Mucosa of gallbladder (tissue), 1 donor: ENCODE measurements at places on chromosomes 2 and 18.

DNA sequence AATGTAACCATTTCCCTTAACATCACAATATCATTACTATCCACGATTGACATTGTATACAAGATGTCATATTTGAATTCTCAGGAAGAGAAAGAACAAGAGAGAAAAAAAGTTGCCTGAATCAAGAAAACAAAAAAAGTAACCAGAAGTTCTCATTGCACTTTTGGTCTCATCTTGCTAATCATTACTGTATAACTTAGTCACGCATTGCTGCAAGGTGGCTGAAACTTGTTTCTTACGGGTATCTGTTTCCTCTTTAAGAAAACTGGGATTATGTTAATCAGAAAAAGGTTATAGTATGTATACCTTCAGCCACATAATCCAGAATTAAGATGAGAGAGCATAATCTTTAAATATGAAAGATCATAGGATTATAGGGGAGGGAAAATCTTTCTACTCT lies 639.7 kb upstream of the SYT4 start:
- no peak for DNase-seq

DNA sequence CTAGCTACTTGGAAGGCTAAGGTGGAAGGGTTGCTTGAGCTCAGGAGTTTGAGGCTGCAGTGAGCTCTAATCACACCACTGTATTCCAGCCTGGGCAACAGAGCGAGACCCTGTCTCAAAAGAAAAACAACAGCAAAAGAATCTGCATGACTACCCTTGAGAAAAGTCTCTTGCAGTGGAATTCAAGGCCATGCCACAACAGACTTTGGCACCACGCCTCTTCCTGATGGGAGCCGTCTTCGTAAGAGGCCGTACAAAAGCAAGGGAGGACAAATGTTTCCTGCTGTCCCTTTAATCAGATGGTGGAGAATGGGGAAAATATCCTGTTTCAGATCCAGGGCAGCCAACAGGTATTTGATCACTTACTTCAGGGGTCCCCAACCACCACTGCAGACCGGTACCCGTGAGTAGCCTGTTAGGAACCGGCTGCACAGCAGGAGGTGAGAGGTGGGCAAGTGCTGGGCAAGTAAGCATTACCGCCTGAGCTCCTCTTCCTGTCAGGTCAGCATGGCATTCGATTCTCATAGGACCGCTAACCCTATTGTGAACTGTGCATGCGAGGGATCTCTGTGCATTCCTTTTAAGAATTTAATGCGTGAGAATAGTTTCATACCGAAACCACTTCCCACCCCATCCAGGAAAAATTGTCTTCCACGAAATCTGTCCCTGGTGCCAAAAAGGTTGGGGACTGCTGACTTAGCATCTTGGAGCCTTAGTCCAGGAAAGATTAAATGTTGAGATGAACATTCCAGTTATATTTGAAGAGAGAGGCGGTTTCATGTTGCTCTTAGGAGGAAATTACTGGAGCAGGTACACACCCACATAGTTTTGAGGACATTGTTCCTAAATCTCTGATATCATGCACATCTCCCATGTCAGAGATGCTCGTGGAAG lies 94.4 kb upstream of the XPO1 start:
- peak; percentile 18 for DNase-seq

GRCh38 chr18:7807936-7808453 lies 240.9 kb downstream of the PTPRM start:
- no peak for DNase-seq

- DNase-seq = no peak
Observed at GRCh38 chr2:144936442-144936841, 416.5 kb upstream of the ZEB2 start.

DNA sequence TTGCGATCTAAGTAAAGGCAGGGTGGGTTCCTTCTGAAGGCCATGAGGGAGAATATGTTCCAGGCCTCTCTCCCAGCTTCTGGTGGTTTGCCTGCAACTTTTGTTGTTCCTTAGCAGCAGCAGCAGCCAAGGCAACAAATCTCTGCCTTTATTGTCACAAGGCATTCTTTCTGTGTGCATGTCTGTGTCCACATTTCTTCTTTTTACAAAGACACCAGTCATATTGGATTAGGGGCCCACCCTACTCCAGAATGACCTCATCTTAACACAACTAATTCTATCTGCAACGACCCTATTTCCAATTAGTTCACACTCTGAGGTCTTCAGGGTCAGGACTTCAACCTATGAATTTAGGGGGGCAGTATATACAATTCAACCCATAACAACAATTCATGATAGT lies 587.5 kb downstream of the XIRP2 start:
- no peak for DNase-seq

DNA sequence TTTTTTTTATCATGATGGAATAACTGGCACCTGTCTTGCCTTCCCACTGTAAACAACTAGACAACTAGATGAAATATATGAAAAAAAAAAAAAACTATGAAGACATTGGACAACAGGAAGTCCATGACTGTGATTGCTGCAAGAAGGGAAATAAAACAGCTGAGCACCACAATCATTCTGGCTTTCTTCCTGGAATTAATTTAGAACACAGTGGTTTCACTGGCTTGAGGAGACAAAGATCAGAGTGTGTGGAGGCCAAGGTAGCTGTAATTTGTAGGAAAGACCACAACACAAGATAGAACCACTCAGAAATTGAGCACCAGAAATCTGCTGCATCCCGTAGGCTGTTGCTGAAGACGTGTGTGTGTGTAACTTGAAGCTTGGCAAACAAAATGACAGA lies 121.1 kb upstream of the PID1 start:
- no peak for DNase-seq

- peak; percentile 59 for DNase-seq
Observed at GRCh38 chr2:231297108-231297908, 98.2 kb upstream of the B3GNT7 start.

DNA sequence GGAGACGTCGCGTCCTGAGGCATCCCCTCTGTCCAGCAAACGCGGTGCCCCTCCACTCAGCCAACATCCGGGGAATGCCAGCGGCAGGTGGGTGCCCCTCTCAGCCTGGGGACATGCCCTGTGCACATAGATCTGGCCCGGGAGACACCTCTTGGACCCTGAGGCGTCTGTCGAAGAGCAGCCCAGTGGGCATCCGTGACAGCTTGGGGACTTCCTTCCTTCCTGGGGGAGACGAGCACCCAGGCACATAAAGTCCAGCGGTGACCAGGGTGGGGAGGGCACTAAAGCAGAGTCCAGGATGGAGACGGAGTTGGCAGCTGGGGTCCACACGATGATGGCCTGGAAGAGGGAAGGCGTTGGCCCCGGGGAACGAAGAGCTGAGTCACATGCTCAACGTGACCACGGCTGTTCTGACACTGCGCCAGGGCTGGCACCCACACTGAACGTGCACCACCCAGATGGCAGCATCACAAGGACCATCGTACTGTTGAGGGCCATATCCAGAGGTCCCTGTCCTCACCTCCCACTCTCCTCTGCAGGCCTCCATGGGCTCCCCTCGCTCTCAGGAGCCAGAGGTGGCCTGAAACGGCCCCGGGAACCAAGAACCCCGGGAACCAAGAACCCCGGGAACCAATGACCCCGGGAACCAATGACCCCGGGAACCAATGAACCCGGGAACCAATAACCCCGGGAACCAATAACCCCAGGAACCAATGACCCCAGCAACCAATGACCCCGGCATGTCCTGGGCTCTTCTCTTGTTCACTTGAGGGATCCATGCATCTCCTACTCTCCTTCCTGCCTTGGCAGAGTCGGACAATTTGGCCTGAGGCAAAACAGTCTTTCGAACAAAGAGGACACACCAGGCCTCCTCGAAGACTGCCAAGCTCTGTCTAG lies 22.6 kb downstream of the HDAC4 start:
- no peak for DNase-seq

GRCh38 chr2:85287721-85288120 lies 40.1 kb downstream of the TGOLN2 start:
- no peak for DNase-seq

DNA sequence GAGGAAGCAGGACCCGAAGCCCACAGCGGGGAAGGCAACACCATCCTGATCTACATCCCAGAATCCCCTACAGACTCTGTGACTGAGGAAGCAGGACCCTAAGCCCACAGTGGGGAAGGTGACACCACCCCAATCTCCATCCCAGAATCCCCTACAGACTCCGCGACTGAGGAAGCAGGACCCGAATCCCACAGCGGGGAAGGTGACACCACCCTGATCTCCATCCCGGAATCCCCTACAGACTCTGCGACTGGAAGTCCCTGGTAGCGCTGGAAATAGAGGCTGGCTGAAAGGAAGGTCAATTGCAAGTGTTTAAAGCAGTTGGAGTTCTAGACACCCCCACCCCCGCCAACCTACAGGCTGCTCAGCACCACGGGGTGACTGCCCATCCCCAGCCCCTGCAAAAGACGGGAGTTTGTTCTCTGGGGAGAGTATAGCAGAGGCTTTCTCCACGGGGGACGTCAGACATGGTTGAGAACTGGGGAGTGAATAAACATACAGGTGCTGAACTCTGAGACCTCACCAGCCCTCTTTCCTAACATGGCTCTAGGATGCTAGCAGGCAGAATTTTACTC lies 21.0 kb downstream of the CIB4 start:
- DNase-seq = no peak

DNA sequence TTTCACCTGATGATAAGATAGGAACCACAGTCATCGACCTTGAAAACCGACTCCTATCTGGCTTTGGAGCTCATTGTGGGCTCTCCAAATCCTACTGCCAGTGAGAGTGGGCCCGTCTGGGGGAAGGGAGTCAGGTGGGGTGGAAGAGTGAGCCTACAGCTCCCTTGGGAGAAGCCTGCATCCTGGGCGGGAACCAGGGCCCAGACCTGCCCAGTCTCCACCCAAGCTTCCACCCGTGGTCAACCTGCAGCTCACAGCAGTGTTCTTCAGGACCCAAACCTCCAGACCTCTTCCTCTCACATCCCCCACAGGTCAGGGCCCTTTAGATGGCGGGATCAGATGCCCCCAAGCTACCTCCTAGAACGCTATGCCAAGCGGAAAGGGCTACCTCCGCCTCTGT lies 40.2 kb downstream of the LMAN2L start:
- DNase-seq = no peak

DNA sequence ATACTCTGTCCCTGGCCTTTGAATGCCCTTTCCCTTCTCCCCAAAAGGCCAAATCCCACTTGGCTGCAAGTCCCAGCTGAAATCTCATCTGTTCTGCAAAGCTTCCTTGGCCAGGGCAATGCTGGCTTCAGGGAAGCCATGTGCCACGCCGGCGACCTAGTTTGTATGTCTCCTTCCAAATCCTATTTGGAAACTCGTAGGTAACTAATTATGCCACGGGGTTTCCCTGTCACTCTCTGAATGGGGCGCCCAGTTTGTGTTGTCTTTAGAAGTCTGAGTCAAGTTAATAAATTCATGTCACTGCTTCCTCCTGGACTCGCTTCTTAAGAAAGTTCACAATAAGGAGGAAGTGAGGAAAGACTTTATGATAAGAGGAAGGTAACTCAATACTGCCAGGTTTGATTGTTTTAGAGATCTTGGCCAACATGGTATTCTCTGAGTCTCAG lies 19.1 kb downstream of the FHL2 start:
- DNase-seq = no peak

GRCh38 chr2:63124218-63124617 lies 73.6 kb downstream of the OTX1 start:
- DNase-seq = no peak

GRCh38 chr18:70384181-70384790 lies 95.4 kb downstream of the SOCS6 start:
- DNase-seq = peak; percentile 39

GRCh38 chr2:238580486-238580885 lies 153.8 kb downstream of the ASB1 start:
- DNase-seq = no peak

- DNase-seq = no peak
Observed at GRCh38 chr2:20125616-20126015, 74.2 kb upstream of the LAPTM4A start.

GRCh38 chr2:178088774-178089270 lies 16.2 kb upstream of the PDE11A start:
- DNase-seq = no peak

- DNase-seq = no peak
Observed at GRCh38 chr2:173942861-173943523, 22.2 kb downstream of the SP3 start.

DNA sequence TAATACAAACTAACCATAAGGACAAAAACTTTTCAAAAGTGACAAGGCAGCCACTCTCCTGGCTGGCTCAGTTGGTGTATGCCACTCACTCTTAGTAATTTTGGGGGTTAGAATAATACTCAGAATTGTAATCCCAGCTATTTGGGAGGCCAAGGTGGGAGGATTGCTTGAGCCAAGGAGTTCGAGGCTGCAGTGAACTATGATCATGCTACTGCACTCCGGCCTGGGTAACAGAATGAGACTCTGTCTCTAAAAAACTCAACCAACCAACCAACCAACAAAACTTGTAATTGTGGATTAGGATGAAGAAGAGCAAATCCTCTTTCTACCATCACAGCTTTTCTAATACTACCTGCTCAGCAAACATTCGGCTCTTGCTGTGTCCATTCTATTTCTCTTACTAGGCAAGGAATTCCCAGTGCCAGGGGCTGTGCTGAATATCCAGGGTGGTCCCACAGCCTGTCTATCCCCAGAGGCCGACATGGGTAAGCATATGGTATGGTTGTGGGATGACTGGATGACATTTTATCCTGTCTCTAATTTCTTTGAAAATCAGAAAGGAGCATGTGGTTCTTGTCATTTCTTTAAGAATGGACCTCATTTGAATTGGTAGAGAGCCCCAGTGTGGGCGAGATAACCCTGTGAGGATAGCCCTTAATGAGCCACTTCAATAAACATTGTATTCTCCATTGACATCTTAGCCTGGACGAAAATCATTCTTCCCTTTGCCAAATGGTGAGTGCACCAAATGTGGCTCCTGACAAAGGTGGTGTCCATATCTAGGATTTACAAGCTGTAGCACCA lies 220.1 kb downstream of the MYCN start:
- peak; percentile 5 for DNase-seq

DNA sequence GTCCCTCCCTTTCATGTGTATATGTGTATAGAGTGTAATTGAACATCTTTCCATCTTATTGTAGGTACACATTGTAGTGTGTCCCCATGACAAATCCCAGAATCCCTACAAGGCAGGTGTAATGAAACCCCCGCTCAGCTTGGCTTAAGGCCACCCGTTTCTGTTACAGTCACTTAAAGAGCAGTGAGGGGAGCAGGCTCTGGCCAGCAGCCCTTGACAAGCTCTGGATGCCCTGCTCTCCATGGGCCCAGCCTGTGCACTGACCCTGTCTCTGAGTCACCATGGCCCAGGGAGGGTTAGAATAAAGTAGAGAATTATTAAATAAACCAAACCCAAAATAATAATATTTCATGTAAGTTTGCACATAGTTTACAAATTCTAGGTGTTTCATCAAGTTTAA lies 17.2 kb upstream of the MAL start:
- DNase-seq = no peak

- DNase-seq = peak; percentile 21
Observed at GRCh38 chr2:27249891-27250651, 12.8 kb downstream of the SLC30A3 start.

GRCh38 chr2:19851116-19851695 lies 50.6 kb downstream of the TTC32 start:
- DNase-seq = no peak
